Fibroblast of skin of right biceps (primary cell): ENCODE measurements at places on chromosomes 1 and 21.

DNA sequence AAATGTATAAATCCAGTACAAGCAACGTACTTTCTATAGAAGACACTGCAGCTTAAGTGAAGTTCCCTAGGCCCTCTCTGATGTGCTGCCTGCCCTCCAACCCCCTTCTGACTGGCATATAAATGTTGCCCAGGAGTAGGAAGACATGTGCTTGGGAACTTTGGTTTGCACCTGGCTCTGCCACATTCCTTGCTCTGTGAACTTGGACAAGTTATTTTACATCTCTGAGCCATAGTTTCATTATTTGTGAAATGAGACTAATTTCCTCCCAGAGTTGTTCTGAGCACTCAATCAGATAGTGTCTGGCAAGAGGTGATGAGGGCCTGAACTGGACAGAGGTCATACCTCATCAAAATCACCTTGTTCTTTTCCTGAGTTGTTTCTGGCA is 3.5 kb upstream of the PHC2 start:
- DNase-seq: no peak

GRCh38 chr1:228365271-228366061 is 41.2 kb downstream of the TRIM11 start:
- no peak for DNase-seq

DNA sequence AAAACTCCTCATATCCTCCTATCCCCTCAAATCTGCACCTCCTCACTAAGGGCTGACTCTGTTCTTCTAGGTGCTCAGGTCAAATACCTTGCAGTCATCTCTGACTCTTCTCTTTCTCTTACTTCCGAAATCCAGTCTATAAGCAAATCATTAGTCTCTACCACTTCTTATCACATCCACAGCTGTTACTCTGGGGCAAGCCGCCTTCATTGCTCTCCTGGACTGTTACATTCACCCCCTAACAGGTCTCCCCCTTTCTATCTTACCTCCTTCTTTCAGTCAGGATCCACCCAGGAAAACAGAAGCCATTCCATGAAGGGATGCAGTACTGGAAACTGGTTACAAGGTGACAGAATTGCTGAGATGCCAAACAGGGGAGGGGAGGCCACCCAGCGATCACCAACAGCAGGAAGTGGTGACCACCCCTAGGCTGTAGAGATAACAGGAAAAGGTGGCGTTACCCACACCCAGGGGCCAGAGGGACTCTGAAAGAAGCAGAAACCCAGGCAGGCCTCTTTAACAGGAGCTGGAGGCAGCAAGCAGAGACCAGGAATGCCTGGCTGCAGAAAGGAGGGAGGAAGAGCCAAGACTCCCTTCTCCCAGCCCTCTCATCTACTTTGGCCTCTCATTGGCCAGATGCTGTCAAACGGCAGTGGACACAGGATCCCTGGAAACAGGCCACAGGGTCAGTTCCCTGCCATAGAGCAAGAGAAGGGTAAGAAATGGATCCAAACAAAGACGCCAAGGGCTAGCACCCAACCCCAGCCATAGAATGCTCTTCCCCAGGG is 55.5 kb upstream of the FOXO6 start:
- DNase-seq: no peak

GRCh38 chr1:55997536-55997935 is 581.8 kb downstream of the PLPP3 start:
- no peak for DNase-seq

DNA sequence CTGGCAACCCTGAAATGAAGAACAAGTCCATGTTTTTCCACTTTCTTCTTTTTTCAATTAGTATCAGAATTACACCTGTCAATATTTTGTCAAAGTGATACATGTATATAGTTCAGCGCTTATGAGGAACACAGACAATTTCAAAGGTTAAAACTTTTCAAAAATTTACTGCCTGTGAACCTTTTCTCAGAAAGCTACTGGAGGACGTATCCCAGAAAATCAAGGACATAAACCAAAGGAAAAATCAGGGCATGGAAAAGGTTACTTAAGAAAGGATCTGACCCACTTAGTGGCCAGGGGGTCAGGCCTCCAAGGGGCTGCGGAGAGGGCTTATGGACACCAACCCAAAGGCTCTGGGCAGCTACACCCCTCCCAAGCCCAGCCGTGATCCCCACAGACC is 81.1 kb upstream of the ACTRT2 start:
- no peak for DNase-seq

DNA sequence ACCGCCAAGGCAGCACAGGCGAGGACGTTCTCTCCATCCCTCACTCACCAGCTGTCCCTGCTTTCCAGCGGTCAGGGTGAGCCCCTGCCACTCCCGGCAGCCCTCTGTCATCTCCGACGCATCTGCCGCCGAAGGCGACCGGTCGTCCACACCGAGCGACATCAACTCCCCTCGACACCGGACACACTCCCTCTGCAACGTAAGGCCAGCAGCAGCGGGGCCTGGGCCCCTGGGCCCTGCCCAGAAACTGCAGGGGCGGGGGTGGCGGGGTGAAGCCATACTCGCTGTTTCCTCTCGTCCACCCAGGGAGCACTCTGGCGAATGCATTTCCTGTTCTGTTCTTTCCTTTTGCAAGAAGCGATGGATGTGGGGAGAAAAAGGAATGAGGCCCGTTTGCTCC is 93.4 kb upstream of the TMEM51 start:
- no peak for DNase-seq

- no peak for DNase-seq
Observed at GRCh38 chr1:174797398-174797797, 202.3 kb upstream of the CACYBP start.

GRCh38 chr1:221558396-221558795 is 183.5 kb downstream of the DUSP10 start:
- no peak for DNase-seq

DNA sequence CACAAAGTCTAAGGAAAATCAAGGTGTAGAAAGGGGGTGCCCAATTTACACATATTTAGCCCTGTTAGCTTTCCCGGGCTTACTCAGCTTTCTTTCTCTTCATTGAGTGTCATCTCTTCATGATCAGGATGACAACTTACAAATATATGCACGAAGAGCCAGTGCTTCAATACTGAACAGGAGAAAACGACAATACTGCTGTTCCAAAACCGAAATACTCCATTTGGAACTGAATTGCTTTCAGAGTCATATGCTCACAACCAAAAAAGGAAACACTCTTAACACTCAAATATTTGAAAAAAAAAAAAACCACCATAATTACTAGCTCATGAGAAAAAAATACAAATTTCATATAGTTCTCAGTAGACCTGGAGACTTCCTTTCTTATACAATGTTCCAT is 272.1 kb upstream of the DUSP10 start:
- DNase-seq: no peak

GRCh38 chr21:38306433-38307141 is 49.8 kb downstream of the KCNJ15 start:
- peak; percentile 99 for DNase-seq

DNA sequence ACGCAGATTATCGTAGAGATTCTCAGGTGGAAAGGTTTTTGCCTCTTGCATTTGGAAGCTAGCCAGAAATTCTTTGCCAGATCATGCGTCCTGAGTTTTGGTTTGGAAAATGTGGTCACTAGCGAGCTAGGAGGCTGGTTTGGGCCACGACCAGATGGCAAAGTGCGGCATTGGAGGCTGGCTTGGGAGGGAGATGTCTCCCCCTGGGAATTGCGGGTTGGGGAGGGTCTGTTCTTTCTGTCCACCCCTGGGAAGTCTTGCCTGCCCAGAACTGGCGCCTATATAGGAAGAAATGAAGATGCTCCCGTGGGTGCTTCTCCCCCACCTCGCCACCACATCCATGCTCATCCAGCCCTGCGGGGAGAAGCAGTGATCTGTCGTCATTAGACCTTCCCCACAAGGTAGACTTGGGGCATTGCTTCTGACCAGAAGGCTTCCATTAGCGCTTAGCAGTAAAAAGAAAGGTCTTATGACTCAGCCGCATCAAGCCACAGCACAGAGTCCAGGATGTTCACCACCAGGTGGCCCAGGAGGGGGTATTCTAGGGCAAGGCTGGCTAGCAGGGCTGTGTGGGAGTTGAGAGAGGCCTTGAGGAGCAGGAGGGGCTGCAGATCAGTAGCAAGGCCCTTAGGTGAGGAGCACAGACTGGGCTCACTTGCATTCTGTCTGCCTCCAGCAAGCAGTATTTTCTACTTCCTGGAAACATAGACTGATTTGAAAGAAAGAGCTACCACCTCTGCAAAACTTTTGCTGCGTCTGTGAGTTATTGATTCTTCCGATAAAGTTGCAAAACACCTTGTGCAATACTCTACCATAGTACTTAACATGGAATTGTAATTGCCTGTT is 1.5 kb upstream of the PTP4A2 start:
- DNase-seq: peak; percentile 85

- DNase-seq: no peak
Observed at GRCh38 chr1:65084066-65084465, 63.9 kb upstream of the AK4 start.

- DNase-seq: peak; percentile 21
Observed at GRCh38 chr1:185156288-185156853, 382 bp downstream of the TRMT1L start.

GRCh38 chr1:202807926-202808757 is at the start of gene KDM5B:
Gene KDM5B, minus strand, starts transcription at chr1:202808421. Its CDS starts 116 bp downstream, at chr1:202808305.
- peak; percentile 81 for DNase-seq

DNA sequence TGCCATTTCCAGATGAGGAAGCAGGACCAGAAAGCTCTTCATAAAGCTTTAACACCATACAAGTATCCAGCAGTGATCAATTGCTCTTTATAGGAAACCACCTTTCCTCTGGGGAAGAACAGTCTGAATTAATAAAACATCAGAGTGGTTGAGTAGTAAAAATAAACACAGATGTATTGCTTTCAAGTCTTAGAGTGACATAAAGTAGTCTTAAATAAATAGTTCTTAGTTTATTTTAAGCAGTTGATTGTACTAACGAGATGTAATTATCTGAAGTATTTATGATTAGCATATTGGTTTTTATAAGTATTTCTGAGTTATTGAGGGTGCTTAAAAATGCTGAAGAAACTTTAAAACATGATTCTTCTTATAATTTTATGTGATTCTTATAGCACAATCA is 67.0 kb downstream of the PRKAA2 start:
- DNase-seq: no peak

GRCh38 chr1:60425528-60425927 is 352.0 kb upstream of the C1orf87 start:
- DNase-seq: peak; percentile 11

GRCh38 chr1:143721024-143721373 is 250.8 kb downstream of the FAM72C start:
- DNase-seq: no peak

- no peak for DNase-seq
Observed at GRCh38 chr1:6961289-6961688, 176.0 kb downstream of the CAMTA1 start.

GRCh38 chr1:94119796-94120569 is 965 bp downstream of the ABCA4 start:
- no peak for DNase-seq

GRCh38 chr1:225654277-225654597 is 1.3 kb upstream of the ENAH start:
- DNase-seq: no peak

GRCh38 chr1:230753586-230754251 is 6.5 kb downstream of the CAPN9 start:
- peak; percentile 62 for DNase-seq

DNA sequence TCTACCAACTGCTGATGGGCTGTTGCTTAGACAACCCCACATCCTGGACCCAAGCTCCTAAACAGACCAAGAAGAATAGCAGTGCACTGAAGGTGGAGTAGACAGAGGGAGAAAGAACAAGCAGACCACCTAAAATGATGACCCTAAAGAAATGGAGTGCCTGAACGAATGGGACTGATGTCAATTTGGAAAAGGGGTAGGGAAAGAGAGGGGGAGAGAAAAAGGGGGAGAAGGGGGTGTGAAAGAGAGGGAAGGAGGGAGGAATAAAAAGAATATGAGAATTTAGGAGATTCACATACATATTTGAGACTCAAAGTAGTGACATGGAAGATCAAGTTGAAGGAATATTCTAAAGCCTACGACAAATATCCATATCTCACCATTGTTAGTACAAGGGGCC is 144.4 kb upstream of the DUSP10 start:
- DNase-seq: no peak

DNA sequence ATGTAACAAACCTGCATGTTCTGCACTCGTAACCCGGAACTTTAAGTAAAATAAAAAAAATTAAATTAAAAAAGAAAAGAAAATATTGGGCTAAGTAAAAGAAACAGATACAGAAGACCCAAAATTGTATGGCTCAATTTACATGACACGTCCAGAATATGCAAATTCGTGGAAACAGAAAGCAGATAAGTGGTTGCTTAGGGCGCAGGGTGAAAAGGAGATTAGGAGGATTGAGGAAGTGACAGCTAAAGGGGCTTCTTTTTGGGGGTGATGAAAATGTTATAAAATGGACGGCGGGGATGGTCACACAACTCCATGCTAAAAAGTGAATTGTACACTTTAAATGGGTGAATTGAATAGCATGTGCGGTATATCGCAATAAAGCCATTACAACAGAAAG is 27.4 kb upstream of the ZBTB21 start:
- no peak for DNase-seq

DNA sequence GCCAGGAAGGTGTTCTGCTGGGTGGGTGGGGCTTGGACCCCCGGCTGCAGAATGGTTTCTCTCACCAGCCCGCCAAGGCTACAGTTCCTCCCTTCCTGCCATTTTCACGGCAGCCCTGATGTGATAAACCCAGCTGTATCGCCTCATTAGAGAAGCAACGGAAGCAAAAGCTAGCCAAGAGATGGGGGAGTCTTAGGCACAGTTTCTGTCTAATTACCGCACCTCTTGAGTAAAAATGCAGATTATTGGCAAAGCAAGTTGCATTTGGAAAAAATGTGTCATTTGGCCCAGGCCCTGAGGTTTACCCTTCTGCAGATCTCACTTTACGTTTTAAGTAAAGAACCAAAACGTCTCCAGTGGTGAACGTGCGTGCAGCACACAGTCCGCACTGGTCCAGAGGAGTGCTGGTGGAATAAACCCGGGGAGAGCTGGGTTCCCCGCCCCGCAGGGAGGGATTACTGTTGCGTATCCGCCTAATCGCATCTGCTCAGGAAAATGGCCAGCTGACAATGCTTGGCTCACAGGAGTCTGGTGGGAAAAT is 109.9 kb downstream of the GALNT2 start:
- peak; percentile 19 for DNase-seq

- DNase-seq: no peak
Observed at GRCh38 chr1:230567221-230567575, 75.1 kb upstream of the COG2 start.

- no peak for DNase-seq
Observed at GRCh38 chr1:194394676-194395075, 1208.3 kb upstream of the B3GALT2 start.

DNA sequence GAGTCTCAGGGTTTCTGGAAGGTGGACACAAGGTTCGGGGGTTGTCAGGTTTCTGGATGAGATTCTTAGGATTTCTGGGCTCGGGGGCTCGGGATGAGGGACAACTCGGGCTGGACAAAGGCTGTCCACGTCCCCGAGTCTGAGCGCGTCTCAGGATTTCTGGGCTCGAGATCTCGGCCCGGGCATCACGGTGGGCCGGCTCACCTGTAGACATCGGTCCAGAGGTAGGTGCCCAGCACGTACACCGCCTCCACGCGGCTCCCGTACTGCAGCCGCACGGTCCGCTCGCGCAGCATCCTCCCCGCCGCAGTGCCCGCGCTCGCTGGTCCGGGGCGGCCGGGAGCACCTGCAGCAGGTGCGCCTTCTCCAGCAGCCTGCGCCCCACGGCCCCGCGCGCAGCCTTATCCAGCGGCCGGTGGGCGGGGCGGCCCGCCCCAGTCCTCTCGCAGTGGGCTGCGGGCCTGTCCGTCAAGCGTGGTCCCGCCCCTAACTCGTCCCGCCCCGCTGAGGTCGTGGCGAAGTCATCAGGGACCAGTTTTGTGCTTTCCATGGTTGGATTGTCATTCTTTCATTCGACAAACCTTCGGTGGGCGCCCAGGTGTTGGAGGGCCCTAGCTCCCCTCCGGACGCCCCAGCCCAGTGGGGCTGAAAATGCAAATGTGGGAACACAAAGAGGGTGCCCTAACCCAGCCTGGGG is at the start of gene PADI2:
Gene PADI2 (minus strand): TSS at position 376 of the 697 bp plus-strand sequence. CDS start 80 bp downstream, at position 296.
- peak; percentile 39 for DNase-seq
